ENCODE measurements at places on chromosomes 2 and 18. TPM values are rescaled to one million over a fixed set of nuclear protein-coding genes. Genes with fewer than 3 reads are reported as not detected.

Gene CCNYL1
- 6.2 TPM for total RNA-seq

Gene SLC5A7
- not detected for total RNA-seq

Gene DDX18
- total RNA-seq = 24.5 TPM

Gene HS1BP3
- 19.5 TPM for total RNA-seq

Gene HNRNPLL
- total RNA-seq = 19.1 TPM

Gene THSD7B
- 0.07 TPM for total RNA-seq

- no peak for DNase-seq
- no peaks in the 10 kb centered on the region for H3K27me3 ChIP-seq
- H3K4me3 ChIP-seq = no peak overlapping the region
- no peak overlapping the region for H3K27ac ChIP-seq
Observed at GRCh38 chr2:224932522-224932921, 109.7 kb downstream of the DOCK10 start.

DNA sequence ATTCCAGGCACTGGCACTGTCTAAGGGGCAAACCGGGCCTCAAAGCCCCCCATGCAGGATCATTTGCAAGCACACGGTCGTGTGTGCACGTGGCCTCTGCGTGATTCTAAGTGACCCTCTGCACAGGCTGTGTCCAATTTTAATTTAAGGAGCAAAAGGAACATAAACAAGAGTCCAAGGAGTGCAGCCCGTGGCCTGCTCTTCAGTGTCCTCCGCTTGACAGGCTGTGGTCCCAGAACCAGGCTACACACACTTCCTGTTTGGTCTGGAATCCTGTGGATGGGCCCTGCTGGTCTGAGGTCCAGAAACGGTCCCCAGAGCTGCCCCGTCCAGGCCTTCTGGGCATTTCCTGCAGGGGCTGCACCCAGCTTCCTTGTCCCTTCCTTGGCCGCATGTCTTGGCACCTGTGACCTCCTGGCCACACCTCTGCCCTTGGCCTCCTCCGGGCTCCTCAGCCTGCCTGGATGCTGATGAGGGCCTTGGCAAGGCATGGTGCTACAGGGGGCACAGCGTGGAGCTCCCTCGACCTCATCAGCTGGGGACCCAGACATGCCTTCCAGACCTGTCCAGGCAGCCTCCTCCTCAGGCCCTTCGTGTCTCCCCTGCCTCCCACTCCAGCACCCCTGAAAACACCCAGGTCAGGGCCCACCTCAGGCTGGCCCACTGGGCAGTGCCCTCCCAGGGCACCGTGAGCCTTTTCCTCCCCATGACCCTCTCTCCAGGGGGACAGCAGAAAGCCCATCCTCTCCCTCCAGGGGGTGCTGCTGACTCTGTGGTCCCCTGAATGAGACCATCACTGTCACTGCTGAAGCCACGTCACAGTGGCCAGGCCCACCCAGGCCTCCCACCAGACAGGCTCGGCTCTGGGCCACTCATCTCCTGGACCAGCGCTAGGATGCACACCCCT lies 136.4 kb upstream of the GPC1 start:
- peaks cover 15% of the 10 kb centered on the region for H3K4me1 ChIP-seq
- no peaks in the 10 kb centered on the region for H3K27me3 ChIP-seq
- no peak overlapping the region for H3K4me3 ChIP-seq

DNA sequence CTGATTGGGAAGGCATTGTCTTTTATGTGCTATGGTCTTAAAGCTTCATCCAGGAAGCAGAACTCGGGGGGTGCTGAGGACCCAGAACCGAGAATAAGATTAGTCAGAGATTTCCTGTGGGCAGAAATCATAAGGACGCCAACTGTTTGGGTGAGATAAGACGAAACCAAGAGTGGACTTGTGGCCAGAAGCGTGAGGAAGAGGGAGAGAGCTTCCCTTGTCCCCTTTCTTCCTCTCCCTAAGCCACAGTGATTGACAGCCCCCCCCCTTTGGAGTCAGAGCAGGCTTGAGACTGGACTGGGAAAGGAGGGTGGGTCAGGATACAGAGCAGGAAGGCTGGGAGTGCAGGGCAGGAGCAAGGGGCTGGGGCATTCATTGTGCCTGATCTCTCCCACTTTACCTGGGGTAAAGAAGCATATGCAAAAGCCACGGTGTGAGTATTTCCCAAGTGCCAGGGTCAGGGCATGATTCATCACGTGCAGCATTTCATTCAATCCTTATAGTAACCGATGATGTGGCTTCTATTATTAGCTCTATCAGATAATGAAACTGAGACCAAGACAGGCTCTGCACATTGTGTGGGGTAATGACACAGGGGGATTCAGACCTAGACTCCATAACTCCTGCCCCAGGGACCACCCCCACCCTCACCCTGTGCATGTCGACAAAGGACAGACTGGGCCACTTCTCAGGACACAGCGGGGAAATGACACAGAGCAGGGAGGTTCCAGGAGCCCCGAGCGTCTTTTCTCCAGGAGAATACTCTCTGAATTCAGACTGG lies 3.0 kb upstream of the IL1RN start:
- no peaks in the 10 kb centered on the region for H3K36me3 ChIP-seq
- no peaks in the 10 kb centered on the region for H3K27me3 ChIP-seq
- no peak overlapping the region for H3K4me3 ChIP-seq

DNA sequence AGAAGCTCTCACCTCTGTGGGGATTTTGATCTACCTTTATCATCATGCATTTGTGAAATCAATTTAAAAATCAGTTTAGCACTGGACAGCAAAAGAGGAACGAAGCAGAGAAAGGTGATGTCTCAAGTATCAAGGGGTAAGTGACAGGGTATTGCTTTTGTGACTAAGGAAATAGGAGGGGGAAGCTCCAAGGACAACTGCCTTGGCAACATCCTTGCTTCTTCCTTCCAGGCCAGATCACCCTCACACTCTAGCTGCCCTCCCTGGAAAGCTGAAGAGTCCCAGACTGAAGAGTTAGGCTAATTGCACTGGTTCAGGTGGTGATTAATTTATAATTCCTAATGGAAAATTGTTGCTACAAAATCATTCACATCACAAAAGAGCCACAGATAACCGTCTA lies 859.1 kb upstream of the ACVR2A start:
- H3K4me1 ChIP-seq = no peaks in the 10 kb centered on the region
- no peak overlapping the region for H3K4me3 ChIP-seq
- no peaks in the 10 kb centered on the region for H3K27me3 ChIP-seq
- no peak for DNase-seq
- H3K27ac ChIP-seq = no peak overlapping the region
- H3K36me3 ChIP-seq = no peaks in the 10 kb centered on the region

GRCh38 chr2:215609089-215610032 lies 173.5 kb upstream of the FN1 start:
- no peaks in the 10 kb centered on the region for H3K27me3 ChIP-seq
- DNase-seq = no peak
- no peak overlapping the region for H3K4me3 ChIP-seq
- no peaks in the 10 kb centered on the region for H3K36me3 ChIP-seq
- H3K4me1 ChIP-seq = no peaks in the 10 kb centered on the region
